Fibroblast of mammary gland (primary cell): ENCODE measurements at places on chromosomes 1 and 21.

DNA sequence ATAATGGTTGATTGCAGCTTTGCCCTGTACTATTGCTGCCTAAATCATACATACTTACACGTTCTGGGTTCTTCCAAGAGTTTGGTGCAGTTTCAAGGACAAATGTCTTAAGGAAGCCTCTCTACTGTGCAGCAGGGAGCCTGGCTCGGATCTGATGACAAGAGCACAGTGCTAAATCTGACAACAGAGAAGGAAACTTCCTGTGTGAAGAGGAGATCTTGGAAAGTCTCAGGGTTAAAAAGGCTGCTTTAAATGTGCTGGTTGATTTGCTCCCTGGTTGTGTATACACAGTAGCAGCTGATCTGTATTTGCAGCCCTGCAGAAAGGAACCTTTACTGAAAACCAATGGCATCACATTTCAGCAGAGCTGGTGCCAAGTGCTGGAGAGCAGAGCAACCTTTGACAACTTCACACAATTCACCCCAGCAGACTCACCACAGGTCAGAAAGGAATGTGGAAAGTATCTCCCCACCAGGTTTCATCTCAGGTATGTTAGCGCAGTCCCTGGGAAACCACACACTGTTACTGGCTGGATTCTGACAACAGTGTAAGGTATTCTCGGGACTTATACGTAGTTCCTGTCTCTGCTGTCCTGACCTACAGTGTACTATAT lies 355.0 kb upstream of the ESRRG start:
- DNase-seq: no peak

GRCh38 chr1:117359561-117360289 lies 7.5 kb upstream of the MAN1A2 start:
- DNase-seq: no peak

- no peak for DNase-seq
These were observed 64.8 kb downstream of the APP start for GRCh38 chr21:26105819-26106218.

- no peak for DNase-seq
These were observed 46.5 kb upstream of the TLR5 start for GRCh38 chr1:223189525-223189902.

DNA sequence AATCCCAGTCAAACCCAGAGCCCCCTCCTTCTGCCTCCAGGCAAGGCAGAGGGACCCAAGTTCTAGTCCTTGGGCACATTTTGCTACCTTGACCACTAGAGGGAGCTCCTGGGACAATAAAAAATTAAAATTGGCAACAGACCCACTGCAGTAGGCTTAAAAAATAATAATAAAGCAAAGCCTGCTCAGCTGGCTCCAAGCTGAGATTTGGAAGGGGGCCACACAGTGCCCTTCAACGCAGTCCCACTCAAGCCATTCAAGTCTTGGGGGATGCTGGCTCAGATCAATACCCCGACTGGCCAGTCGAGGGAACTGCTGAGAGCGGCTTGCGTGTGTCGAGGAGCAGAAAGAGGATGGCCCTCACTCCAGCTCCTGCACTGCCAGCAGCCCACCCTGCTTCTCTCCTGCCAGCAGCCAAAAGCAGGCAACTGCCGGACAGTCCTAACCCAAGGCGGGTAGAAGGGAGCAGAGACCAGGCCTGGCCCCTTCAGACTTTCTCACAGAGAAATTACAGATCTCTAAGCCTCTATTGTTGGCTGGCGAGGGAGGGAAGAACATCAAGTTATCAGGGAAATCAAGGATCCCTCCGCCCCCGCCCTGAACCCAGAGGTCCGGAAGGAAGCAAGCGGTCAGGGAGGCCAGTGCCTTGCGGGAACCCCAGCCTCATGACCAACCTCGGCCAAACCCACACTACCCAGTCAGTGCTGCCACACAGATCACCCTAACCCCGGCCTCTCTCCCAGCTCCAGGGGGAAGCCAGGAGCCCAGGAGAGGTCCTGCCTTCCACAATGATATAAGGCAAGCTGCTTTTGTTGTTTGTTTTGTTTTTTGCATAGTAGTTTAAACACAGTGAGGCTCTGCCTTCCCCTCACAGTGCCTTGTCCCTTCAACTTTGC lies 4.9 kb upstream of the ALDH4A1 start:
- peak; percentile 65 for DNase-seq

DNA sequence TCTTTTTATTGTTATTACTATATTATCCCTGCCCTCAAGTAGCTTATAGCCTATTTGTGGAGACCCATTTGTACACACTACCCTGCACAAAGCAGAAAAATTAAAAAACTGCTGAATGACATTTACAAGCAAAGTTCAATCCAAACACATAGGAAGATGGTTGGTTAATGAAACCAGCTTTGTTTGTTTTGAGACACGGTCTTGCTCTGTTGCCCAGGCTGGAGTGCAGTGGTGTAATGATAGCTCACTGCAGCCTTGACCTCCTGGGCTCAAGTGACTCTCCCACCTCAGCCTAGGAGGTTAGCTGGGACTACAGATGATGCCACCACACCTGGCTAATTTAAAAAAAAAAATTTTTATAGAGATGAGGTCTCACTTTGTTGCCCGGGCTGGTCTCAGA lies 31.6 kb downstream of the TGFB2 start:
- DNase-seq: no peak

DNA sequence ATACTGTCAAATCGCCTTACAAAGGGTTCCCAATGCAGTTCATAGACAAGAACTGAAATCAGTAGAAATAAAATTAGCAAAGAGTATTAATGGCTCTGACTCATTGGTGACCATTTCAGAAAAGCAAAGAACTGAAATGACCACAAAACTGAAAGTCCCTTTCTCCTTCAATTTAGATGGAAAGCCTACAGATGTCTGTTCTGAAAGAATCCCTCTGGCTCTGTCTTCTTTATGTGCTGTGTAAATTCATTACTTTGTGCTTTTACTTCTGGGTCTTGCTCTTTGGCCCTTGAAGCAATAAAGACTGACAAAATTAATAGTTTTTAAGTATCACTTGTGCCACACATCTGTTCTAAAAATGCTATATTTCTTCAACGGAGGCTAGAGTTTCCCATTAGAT lies 62.7 kb upstream of the GPR89A start:
- peak; percentile 47 for DNase-seq

DNA sequence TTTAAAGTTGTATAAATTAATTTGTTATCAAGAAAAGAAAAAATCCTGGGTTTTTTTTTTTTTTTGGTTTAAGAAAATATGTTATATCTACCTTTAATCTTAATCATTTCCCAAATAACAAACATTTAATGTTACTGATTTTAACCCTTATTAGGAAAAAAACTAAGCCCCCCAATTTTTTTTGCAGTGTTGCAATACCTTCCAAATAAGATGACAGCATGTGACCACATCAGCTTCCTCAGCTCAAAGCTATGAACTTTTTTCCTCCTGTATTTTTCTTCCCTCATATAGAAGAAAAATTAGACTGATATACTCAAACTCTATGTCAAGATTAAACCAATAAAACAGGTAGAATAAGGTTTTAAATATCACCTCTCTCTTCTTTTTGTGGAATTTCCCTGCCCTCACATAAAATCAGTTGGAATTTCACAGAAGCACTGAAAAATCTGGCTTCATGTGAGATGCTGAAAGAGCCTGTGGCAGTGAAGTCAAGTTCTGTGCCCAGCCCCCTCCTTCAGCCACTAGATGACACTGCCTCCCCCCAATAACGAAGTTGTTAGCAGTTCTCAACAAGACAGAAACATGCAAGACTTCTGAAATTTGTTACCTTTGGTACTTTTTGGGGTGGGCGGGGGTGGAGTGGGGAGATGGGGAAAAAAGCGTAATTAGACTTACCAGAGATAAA lies 9.6 kb upstream of the SMYD2 start:
- no peak for DNase-seq

- DNase-seq: no peak
These were observed 35.2 kb downstream of the JUN start for GRCh38 chr1:58748666-58749065.

DNA sequence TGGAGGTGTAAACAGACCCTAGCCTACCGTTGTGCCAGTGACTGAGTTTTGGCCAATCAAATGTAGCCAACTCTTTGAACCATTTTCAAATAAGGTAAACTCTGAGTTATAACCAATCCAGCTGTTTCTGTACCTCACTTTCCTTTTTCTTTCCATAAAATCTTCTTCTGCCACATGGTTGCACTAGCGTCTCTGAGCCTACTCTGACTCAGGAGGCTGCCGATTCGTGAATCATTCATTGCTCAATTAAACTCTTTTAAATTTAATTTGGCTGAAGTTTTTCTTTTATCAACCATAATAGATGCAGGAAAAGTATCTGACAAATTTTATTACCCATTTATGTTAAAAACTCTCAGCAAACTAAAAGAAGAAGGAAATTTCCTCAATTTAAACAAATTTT lies 111.5 kb upstream of the LYPLAL1 start:
- peak; percentile 59 for DNase-seq

DNA sequence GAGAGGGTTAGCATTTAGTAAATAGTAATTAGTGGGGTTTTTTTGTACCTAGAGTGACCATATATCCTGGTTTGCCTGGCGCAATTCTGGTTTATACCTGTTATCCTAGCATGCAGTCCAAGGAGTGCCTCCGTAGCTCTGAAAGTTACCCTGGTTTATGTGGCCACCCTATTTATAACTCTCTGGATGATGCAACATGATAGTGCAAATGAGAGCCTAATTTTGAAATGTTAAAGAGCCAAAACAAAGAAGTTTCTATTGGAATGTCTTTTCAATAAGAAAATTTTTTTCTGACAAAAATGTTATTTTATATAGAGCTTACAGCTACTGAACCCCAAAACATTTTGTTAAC lies 5.7 kb downstream of the AHCYL1 start:
- no peak for DNase-seq

DNA sequence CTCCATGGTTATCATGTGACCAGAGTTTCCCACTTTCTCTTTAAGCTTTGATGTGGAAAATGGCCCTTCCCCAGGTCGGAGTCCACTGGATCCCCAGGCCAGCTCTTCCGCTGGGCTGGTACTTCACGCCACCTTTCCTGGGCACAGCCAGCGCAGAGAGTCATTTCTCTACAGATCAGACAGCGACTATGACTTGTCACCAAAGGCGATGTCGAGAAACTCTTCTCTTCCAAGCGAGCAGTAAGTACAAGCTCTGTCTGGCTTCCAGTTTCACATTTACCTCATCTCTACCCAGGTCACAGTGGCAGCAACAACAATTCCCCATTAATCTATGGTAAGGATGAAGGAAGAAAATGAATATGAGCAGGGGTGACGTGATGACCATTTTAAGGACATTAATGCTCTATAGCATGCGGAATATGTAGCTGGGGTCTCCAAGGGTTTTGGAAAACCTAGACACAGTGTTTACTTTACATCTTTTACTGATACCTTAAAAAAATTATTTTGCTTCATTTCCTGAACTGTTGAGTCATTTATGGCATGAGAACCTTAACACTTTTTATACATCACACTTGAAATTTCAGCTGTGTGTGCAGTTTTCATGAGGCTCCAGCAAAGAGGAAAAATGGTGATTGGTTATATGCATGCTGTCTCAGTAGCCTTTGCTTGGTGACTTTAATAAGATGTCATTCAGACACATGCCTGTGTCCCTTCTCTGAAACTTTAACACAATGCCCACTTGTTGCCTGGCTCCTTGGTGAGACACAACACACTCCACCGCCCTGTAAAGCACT lies 286.3 kb upstream of the SGIP1 start:
- DNase-seq: no peak

DNA sequence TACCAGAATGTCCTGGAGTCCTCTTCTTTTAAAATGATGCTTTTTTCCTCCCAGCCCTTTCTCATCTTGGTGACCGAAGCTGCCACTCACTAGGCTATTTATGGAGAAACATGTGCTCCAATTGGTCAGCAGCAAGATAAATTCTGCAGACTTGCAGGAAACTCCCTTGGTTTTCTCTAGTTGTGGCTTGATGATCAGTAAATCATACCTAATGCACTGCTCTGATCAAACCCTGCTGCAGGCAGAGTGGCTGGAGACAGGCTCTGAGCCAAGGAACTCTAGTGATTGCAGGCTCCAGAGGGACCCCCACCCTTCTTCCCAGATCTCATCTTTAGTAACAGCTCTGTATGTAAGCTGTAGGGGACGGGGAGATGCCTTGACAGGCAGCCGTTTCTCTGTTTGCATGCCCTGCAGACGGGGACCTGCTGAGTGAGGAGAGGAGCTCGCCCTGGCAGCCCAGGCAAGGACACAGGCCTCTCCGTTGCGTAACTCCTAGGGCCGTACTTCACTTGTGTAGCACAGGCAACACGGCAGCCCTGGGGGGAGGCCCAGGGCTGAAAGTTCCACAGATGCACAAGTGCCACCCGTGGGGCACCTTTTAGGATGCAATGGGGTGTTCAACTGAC lies 14.5 kb downstream of the SLC6A17 start:
- no peak for DNase-seq

- no peak for DNase-seq
These were observed 965 bp downstream of the ABCA4 start for GRCh38 chr1:94119796-94120569.
